Stimulated activated CD8-positive, alpha-beta memory T cell treated with anti-CD3 and anti-CD28 coated beads, Interleukin-4, amount 100 ng/mL, for 1 hour (primary cell): ENCODE measurements at places on chromosomes 2 and 18.

DNA sequence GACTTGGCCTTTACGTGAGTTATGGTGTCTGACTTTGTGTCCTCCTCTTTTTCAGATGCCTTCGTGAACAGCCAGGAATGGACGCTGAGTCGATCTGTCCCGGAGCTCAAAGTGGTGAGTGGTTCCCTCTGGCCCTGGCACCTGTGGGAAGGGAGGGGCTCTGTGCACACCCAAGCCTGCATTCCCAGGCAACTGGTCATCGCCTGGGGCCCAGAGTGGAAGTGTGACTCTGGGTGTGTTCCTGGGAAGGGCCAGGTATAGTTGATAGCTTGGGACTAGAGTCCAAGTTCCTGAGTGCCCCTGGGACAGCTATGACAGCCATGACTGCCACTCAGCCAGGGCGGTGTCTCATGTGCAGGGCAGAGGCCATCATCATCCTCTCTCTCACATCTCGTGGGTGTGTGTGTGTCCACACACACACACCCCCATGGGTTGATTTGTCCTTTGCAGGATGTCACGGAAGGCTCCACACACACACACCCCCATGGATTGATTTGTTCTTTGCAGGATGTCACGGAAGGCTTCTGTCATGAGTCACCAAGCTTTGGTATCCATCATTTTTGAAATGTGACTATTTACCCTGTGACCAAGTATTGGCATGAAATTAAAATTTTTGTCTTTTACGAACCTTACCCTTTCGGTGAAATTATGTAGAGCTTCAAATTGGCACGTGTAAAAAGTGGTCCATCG lies 215.4 kb downstream of the AGAP1 start:
- no peak for DNase-seq

DNA sequence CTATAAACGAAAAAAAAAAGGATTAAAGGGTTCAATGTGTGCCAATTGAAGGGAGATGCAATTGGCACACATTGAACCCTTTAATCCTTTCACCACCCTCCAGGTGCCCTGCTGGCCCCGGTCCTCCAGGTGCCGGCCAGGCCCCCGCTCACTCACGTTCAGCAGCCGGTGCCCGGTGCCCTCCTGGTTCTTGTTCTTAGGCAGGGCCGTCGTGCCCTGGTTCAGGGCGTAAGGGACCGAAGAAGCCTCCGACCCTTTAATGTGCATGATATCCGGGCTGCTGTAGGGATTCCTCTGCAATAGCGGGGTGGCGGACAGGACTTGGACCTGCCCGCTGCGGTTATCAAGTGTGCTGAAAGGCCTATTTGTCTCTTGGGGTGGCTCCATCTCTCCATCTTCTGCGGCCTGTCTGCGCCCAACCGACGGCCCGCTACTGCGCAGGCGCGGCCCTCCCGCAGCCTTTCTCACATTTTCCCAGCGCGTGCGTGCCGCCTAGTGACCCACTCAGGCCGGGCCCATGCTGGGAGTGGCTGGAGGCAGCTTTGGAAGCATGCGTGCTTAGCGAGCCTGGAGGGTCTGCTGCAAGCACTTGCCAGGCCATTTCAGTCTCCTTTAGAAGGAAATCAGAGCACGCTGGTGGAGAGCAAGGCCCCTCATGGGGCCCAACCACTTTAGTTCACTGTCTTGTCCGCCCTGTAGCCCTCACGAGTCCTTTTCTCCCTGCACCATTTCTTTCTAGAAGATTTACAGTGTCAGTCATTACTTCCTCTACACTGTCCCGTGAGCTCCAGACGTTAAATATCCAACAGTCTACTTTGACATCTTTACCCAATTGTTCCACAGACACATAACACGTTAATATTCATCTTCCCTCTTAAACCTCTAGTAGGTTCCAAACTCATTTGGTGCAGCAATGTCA lies 24.3 kb downstream of the TMEM237 start:
- no peak for DNase-seq

DNA sequence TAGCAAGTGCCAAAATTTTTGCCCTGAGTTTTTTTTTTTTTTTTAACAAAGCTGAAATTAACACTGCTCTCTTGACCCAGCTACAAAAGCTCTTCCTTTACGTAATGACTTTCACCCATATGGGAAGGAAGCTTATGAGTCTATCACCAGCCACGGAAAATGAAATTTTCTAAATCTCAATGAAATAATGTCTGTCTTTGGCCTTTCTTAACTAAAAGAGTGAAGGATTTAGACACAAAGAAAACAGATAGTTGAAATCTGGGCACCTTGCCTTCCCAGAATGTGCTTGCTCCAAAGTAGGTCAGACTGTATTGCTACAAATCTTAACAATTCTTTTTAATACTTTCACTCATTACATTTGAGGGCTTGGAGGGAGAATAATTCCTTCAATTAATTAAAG lies 180.8 kb upstream of the MGAT5 start:
- no peak for DNase-seq

DNA sequence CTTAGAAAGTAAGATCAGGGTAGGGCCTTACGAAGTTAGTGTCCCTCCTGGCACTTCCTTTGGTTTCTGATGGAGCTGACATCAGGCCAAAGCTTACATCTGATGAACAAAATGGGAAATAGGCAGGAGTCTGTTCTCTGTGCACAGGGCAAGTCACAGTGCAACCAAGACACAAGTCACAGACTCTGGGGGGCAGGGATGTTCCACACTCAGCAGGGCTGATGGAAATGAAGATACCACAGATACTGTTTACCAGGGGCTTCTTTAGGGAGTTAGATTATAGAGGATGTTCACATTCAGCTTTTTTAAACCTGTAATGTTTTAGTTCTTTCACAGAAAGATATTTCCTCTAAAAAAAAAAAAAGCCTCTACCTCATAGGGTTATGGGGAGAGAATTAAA lies 106.2 kb upstream of the EPC2 start:
- DNase-seq, result no peak

DNA sequence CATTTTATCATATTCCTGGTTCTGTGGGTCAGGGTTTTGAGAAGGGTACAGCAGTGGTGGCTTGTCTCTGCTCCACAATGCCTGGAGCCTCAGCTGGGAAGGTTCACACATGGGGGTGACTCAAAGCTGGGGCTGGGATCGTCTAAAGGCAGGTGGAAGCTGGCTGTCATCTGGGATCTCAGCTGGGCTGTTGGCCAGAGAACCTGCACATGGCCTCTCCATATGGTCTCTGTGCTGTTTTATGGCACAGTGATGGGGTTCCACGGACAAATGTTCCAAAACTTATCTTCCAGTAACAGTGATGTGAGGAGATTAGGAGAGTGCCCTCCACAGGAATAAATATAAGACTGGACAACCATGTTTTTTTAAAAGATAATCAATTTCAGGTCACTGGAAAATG lies 191.4 kb downstream of the SS18 start:
- no peak for DNase-seq

- DNase-seq, result no peak
Measured at GRCh38 chr2:152497481-152498052, 162.6 kb downstream of the FMNL2 start.

DNA sequence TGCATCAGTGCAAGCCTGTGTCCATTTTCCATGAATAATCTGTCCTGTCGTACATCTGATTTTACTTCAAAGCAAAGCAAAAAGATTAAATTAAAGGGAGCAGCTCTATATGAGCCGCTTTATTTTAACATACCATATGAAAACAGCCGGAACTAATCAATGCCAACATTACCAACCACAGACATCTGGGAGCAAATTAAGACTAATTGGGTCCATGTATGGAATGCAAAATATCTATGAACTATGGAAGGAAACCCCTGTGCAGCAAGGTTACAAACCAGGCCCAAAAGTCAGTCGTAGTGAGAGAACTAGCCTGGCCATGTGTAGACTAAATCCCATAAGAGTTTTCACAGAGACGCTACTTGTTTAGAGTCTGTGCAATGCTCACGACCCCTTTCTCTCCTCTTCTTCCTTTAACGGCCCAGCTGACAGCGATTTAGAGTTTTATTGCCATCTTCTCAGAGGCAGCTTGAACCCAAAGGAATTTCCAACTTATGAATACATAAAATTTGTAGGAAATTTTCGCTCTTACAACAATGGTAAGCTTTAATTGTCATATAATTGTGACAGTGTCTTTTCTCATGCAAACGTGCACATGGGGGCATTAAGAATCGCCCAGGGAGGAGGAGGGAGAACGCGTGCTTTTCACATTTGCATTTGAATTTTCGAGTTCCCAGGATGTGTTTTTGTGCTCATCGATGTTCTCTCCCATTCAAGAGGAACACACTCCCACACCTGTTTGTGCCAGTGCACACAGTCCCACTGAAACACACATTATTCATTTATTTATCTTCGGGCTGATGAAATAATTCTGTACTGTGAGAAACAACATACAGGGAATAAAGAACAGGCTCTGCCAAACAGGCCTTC lies 52.9 kb upstream of the RPL31 start:
- no peak for DNase-seq

GRCh38 chr2:27265536-27265870 lies 2.7 kb upstream of the SLC30A3 start:
- no peak for DNase-seq
